ENCODE measurements at places on chromosomes 5 and 9. TPM values are rescaled to one million over a fixed set of nuclear protein-coding genes. Genes with fewer than 3 reads are reported as not detected.

GRCh38 chr9:128552153-128552743 lies at the start of gene SPTAN1:
TSS of gene SPTAN1 (plus strand) at chr9:128552587. CDS start at chr9:128566741, 14,154 bp downstream.
- H3K36me3 ChIP-seq = no peaks in the 10 kb centered on the region
- H3K27me3 ChIP-seq = no peaks in the 10 kb centered on the region
- peak within 1 kb of the TSS; percentile 93 for H3K4me3 ChIP-seq
- H3K4me1 ChIP-seq = peaks cover 49% of the 10 kb centered on the region

GRCh38 chr5:41402845-41403244 lies 107.6 kb downstream of the PLCXD3 start:
- no peaks in the 10 kb centered on the region for H3K4me1 ChIP-seq
- no peak overlapping the region for H3K4me3 ChIP-seq
- H3K27me3 ChIP-seq = no peaks in the 10 kb centered on the region
- H3K36me3 ChIP-seq = no peaks in the 10 kb centered on the region
- H3K27ac ChIP-seq = no peak overlapping the region
- DNase-seq = no peak

PCDHA3 gene
- total RNA-seq = not detected

SURF4 gene
- total RNA-seq = 77.6 TPM

GRCh38 chr5:174731214-174732035 lies 7.0 kb downstream of the MSX2 start:
- peaks cover 43% of the 10 kb centered on the region for H3K27me3 ChIP-seq
- DNase-seq = no peak
- H3K36me3 ChIP-seq = peaks cover 4% of the 10 kb centered on the region
- H3K4me1 ChIP-seq = no peaks in the 10 kb centered on the region
- no peak overlapping the region for H3K4me3 ChIP-seq

DEPDC1B gene
- total RNA-seq = 0.42 TPM

NMUR2 gene
- total RNA-seq = not detected

DNA sequence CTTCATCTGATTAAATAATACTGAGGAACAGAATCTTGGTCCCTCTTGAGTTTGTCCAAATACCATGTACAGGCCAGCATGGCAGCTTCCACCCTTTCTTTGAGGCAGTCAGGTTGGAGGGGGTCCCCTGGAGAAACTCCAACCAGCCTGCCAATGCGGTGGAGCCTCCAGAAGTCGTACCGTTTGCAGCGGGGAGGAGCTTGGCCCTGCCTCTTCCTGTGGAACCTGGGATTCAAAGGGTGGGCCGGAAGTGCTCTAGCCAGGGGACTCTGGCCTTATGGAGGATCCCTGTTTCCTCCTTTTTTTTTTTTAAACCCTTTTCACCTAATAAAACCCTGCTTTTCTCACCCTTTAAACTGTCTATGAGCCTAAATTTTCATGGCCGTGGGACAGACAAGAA lies 216.3 kb upstream of the ZNF608 start:
- no peak overlapping the region for H3K27ac ChIP-seq
- H3K4me3 ChIP-seq = no peak overlapping the region
- H3K4me1 ChIP-seq = no peaks in the 10 kb centered on the region
- H3K36me3 ChIP-seq = no peaks in the 10 kb centered on the region
- no peaks in the 10 kb centered on the region for H3K27me3 ChIP-seq

All from gastrocnemius medialis (tissue), 4 donors.